ENCODE measurements at places on chromosomes 7 and 10.
A peak's percentile ranks its signal among the peaks of the same experiment; 100 is the strongest.

- peak; percentile 20 for DNase-seq
Measured at GRCh38 chr10:68594405-68594804, 34.3 kb downstream of the TET1 start.

GRCh38 chr10:121062115-121062514, 211.0 kb downstream of the WDR11 start:
- DNase-seq = no peak

DNA sequence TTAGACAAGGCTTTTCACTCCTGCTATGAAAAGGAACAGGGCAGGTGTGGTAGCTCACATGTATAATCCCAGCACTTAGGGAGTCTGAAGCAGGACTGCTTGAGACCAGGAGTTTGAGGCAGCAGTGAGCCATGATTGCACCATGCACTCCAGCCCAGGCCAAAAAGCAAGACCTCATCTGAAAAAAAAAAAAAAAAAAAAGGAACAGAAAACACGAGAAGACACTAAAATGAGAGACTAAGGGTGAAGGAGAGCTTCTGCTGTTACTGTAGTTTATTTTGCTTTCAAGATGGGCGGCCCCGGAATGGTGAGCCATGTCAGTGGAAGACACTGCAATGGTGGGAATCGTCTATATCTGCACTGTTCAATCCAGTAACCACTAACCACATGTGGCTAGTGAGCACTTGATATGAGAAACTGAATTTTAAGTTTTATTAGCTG, 9.9 kb downstream of the PIP4K2A start:
- DNase-seq = no peak

- no peak for DNase-seq
Measured at GRCh38 chr10:10804061-10804460, 213.6 kb upstream of the CELF2 start.

- DNase-seq = peak; percentile 70
Measured at GRCh38 chr7:22565315-22565811, 65.4 kb upstream of the STEAP1B start.

GRCh38 chr7:92667816-92668535, 77.8 kb upstream of the FAM133B start:
- no peak for DNase-seq

DNA sequence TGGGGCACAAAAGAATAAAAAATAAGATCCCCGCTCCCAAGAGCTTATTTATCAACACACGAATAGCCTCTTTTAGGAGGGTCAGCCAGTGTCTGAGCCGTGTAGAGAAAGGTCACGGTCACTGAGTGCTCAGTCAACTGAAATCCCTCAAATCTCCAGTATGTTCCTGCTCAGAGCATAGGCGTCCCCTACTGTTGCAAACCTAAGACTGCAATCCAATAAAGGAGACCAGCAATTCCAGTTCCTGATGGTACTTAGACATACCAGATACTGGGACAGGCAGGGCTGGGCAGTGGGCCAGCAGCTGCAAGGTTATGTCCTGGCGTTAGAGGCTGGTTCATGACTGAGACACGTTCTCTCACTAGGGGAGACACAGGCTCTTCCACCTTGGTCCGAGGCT, 93.6 kb downstream of the CACNB2 start:
- peak; percentile 45 for DNase-seq

- DNase-seq = no peak
Measured at GRCh38 chr7:84372155-84372621, 177.6 kb upstream of the SEMA3A start.

DNA sequence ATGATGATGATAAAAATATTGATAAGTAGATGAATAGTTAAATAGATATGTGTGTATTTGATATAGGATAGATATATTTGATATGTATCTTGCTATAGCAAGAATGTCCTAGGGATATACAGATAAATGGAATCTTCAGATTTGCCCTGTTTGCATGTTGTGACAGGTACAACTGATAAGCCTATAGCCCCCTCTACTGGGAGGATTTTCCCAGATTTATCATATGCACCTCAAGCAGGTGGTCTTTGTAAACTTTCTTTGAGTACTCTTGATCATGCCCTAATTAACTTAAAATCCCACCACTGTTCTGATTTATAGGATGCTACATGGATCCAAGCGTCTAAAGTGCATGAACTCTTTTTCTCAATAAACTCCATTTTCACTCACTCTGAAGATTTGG, 1050.7 kb downstream of the SORCS3 start:
- peak; percentile 35 for DNase-seq

- DNase-seq = no peak
Measured at GRCh38 chr7:105022458-105022857, 8.5 kb downstream of the KMT2E start.

Measured in SK-MEL-5 (cell line).